ENCODE measurements at places on chromosomes 13 and 19.

GRCh38 chr13:94322925-94323763, 156.3 kb downstream of the DCT start:
- no peak for DNase-seq

GRCh38 chr13:48121733-48122132, 26.8 kb upstream of the MED4 start:
- no peak for DNase-seq

- DNase-seq, result no peak
These were observed 29.1 kb downstream of the CEBPA start for GRCh38 chr19:33273065-33273736.

- no peak for DNase-seq
These were observed 30.8 kb upstream of the TFDP1 start for GRCh38 chr13:113553511-113554332.

- no peak for DNase-seq
These were observed 3.8 kb downstream of the MYADM start for GRCh38 chr19:53871454-53871853.

- DNase-seq, result no peak
These were observed 879.3 kb downstream of the OLFM4 start for GRCh38 chr13:53907891-53908290.

DNA sequence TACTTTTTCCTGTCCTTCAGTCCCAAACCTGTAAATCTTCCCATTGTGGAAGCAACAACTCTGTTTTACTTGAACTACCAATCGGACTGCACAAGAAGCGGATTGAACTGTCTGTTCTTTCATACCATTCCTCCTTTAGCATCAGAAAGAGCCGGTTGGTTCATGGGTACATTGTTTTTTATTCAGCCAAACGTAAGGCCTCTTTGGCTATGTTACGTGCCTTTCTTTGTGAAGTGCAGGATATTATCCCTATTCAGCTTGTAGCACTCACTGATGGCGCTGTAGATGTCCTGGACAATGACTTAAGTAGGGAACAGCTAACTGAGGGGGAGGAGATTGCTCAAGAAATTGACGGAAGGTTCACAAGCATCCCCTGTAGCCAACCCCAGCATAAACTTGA, 60.3 kb downstream of the ARHGAP35 start:
- no peak for DNase-seq

- no peak for DNase-seq
These were observed 27.1 kb downstream of the ZNF724 start for GRCh38 chr19:23222998-23223652.
